ENCODE measurements at places on chromosomes 11 and 22. TPM values are rescaled to one million over a fixed set of nuclear protein-coding genes. Genes with fewer than 3 reads are reported as not detected.

The B4GALNT4 gene
- total RNA-seq = 3.6 TPM

DNA sequence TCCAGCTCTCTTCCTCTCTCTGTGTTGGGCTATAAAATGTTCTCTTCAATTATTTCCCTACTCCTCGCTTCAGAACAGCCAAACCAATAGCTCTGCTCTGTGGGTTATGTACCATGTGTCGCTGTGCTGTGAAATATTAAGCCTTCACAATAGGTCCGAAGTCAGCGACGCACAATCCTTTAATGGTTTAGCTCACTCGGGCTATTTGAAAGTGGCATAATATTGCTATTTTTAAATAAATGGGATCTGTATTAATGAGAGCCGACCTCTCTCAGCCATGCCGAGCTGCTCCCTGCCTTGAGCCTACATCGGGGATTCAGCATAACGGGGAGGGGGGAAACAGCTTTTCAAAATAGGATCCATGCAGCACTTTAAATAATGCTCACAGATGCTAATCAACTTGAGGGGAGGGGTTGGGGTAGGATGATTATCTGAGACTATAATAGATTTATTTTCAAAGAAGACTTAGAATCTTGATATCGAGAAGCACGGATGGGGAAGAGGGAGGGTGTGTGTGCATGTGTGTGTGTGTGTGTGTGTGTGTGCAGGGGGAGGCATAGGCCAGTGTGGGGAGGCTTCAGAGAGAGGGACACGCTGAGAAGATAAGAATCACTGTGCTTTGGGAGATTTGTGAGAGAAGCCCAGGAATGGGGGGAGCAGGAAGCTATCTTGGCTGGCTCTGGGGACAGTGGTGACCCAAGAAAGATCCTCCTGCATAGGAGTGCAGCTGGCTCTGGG lies 271.5 kb downstream of the NXPE2 start:
- DNase-seq = no peak

GRCh38 chr11:8327761-8328192 lies 64.1 kb upstream of the LMO1 start:
- DNase-seq = no peak

DNA sequence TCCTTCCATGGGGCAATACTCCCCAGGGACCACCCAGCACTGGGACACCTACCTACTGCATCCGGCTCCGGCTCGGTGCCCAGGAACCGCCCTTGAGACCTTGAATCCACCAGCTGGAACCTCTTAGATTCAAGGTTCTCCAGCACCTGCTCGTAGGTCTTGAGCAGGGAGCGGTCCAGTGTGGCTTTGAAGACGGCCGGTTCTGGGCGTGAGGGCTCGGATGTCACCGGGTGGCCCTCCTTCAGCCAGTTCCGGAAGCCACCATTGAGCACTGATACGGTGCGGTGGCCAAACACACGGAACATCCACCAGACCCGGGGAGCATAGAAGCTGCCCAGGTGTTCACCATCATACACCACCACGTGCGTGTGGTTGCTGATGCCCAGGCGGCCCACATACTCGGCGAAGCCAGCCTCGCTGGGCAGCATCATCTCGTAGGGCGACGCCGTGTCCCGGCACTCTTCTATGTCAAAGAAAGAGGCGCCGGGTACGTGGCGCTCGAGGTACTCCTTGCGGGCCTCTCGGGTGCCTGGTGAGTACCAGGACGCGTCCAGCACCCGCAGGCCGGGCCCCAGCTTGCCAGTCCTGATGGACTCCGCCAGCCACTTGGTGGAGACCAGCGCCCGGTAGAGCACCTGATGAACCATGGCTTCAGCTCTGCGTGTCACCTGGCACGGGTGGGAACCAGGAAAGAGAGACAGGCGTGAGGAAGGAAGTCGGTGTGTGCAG lies 997 bp downstream of the TST start:
- DNase-seq = no peak

DNA sequence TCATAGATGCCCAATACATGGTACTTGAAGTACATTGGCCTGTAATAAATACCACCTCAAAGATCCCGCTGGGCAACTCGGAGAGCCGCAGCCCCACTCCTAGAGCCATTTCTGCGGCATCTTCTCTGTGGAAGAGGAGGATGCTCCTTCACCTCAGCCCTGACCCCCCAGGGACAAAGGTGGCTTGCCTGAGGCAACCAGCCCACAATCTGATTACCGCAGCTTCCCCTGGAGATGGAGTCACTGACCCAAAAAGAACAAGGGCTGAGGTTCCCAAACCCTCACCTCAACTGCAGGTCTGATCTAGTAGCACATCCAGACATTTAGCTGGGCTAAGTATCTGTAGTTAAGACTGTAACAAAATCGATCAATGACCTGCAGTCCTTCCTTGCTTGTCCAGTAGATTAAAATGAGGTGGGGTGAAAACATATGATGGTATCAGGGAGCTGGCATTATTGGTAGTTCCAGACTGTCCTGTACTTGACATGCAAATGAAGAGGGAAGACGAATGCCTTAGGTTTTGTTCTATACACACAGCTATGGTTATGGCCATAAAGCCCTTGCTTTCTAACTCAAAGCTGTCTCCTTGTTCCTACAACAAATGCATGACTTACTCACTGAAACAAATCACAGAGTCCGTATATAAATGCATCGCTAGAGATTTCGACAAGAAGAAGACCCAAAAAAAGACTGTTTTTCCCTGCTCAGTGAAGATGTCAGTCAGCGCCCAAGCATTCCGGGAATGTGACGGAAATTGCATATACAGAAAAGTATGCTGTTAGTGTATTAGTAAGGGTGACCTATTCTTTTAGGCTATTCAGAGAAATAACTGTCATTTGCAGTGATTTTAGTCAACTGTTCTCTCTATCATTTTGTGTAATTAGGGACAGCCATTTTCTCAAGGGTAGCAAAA lies 33.7 kb downstream of the C11orf71 start:
- no peak for DNase-seq

The SHANK2 gene
- 4.5 TPM for total RNA-seq

The AGBL2 gene
- not detected for total RNA-seq

GRCh38 chr11:76680518-76681425 lies 10.2 kb upstream of the LRRC32 start:
- DNase-seq = no peak

DNA sequence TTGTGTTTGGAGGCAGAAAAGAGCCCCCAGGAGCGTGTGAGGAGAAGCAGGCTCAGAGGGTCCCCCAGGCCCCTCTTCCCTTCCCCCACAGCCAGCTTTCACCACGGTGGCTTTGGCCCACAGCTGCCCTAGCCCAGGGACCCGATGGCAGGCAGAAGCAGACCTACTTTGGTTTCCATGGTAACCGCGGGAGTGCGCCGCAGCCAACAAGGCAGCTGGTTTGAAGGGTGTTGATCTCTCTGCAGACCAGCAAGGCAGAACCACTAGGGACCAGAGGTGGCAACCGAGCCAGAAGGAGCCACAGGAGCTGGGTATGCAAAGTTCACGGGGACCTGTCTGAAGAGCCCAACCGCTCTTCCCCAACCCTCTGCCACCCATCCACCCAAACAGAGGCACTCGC lies 69.4 kb downstream of the BUD13 start:
- no peak for DNase-seq

The TPP1 gene
- total RNA-seq = 91.0 TPM

The CABP4 gene
- total RNA-seq = 3.9 TPM

- DNase-seq = no peak
Measured at GRCh38 chr22:22442928-22443709, 65.4 kb downstream of the ZNF280B start.

DNA sequence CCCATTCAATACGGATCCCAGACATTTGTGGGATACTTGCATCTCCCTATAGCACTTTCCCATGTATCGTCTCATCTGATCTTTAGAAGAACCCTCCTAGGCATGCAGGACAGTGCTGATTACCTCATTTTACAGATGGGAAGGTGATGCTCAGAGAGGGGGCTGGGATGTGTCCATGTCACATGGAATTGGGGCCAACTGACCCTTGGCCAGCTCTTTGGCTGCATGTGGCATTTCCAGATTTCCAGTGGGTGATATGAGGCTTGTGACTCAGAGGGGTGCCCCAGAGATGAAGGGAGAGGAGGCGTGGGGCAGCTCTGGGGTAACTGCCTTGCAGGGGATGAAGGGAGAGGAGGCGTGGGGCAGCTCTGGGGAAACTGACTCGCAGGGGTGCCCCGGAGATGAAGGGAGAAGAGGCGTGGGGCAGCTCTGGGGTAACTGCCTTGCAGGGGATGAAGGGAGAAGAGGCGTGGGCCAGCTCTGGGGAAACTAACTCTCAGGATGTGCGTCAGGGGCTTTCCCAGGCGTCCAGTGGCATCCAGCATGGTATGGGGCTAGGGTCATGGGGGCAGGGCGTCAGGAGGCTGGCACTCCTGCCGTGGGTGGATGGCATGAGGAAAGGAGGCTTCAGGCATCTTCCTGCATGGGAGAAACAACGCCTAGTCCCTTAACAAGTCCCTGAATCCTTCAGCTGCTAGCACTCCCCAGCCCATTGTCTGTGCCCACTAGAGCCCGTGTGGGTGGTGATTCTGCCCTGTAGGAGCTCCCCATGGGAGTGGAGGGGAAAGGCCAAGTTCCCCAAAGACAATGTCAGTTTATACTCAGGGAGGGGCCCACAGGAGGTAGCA lies 11.9 kb upstream of the CERK start:
- DNase-seq = no peak

The MACROD1 gene
- total RNA-seq = 13.8 TPM

DNA sequence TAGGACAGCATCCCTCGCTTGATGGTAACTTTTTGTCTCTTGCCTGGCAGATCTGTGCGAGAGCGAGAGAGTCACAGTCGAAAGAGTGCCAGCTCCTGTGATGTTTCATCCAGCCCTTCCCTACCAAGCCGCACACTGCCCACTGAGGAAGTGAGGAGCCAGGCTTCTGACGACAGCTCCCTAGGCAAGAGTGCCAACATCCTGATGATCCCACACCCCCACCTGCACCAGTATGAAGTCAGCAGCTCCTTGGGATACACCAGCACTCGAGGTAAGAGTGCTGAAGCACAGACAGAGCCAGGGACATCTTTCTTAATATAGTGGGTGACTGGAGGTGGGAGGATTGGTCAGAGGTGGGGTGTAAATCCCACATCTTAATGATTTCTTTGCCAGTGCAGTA lies 61.1 kb downstream of the DEPDC5 start:
- DNase-seq = no peak

- no peak for DNase-seq
Measured at GRCh38 chr11:103923451-103923931, 112.9 kb upstream of the DDI1 start.

GRCh38 chr22:50017701-50018224 lies 5.2 kb upstream of the IL17REL start:
- no peak for DNase-seq

DNA sequence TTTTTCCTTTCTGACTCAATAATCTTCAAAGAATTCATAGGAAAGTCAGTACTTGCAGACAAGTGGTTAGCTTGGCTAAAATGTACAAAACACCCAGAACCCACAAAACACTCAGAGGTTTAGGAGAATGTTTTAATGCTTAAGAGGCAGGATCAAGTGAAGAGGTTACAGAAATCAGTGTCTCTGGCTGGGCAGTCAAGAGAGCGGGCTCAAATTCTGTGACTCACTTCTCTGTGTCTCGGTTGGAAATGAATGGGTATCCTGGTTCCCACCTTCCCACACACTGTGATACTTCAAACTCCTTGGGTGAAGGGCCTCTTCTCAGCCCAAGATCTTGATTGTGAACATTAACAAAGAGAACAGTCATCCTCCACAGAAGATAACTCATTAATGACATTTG lies 3.8 kb downstream of the MPEG1 start:
- DNase-seq = no peak

The USP35 gene
- 10.4 TPM for total RNA-seq

DNA sequence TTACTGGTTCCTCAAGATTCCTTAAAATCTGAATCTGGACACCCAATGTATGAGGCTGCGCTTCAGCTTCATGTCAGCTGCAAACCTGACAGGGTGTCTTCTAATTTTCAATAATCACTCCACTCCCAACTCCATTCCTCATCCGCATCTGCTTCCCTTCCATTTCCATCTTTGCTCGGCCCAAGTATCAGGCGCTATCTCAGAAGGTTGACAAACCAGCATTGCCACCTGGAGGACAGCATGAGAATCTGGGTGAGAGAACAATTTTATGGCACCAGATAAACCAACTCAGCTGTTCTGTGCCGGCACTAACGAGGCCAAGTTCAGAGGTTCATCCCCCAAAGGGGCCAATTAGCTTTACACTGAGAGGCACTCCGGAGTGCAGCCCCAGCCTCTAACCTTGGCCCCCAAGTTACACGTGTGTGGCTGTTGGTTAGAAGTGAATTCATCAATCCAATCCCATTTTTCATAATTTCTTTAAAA lies 79.1 kb upstream of the LMO2 start:
- DNase-seq = no peak

DNA sequence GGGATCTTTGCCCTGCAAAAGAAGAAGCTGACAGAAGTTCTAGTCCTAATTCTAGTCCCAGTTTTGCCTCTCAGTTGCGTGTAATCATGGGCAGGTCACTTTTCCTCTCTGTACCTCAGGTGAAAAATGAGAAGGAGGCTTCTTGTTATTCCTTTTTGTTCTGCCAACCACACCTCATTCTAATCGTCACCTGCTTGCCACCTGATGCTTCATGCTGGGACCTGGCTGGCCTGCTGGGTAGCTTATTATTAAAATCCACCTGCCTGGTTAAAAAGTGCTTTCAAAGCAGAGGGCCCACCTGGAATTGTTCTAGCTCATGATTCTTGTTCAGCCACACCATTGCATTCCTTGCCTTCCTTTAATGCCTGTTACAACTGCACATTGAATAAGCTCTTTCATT lies 8.4 kb upstream of the ALG8 start:
- no peak for DNase-seq

- DNase-seq = no peak
Measured at GRCh38 chr22:19043121-19044085, 78.8 kb downstream of the DGCR2 start.

DNA sequence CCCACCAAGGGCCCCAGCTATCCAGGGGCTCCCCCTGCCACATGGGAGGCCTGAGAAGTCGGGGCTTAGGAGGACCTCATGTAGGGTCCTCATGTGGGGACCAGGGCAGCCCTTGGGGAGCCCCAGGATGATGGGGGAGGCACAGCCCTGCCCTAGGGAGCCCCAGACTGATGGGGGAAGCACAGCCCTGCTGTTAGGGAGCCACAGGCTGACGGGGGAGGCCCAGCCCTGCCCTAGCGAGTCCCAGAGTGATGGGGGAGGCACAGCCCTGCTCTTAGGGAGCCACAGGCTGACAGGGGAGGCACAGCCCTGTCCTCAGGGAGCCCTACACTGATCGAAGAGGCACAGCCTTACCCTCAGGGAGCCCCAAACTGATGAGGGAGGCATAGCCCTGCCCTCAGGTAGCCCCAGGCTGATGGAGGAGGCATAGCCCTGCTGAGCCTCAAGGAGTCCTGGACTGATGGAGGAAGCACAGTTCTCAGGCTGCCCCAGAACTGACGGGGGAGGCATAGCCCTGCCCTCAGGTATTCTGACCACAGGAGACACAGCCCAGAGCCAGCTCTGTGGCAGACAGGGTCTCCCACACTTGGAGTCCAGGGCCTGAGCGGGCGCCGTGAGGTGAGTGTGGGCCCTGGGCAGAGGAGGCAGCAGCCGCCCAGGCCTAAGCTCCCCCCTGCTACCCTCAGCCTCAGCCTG lies 10.8 kb downstream of the PRR33 start:
- no peak for DNase-seq

The MS4A4A gene
- total RNA-seq = 61.3 TPM

The APLNR gene
- 1.4 TPM for total RNA-seq
